ENCODE measurements at places on chromosomes 7 and 10.

DNA sequence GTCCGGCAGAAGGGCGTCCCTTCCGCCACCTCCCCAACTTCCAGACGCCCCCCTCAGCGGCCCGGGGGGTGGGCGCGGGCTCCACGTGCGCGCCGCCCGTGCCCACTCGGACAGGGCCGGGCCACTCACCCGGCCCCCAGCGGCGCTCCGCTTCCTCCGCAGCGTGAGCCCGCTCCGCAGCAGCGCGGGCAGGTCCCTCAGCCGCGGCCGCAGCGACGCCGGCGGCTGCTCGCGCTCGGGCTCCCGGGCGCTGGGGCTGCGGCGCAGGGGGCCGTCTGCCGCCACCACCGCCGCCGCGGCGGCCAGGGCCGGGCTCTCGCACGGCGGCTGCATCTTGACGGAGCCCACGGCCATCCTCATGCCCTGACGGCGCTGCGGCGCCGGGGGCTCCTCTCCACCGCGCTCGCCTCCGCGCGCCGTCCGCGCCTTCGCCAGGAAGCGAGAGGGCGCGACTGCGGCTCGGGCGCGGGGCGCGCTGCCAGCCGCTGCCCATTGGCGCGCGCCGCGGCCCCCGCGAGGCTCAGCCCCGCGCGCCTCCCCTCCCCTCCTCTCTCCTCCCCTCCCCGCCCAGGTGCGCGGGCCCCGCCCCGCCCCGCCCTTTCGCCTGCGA, at the start of gene RAPGEF5:
Gene RAPGEF5, minus strand, starts transcription at position 454 of the 610 bp plus-strand sequence. Its CDS starts 94 bp downstream, at position 360.
- no peak for DNase-seq

- DNase-seq = peak; percentile 79
These were observed 3.0 kb downstream of the IKZF1 start for GRCh38 chr7:50307368-50308032.

GRCh38 chr7:66779669-66780409, 39.3 kb downstream of the RABGEF1 start:
- DNase-seq = no peak

GRCh38 chr10:33664070-33664469, 329.6 kb upstream of the NRP1 start:
- no peak for DNase-seq

GRCh38 chr7:139046143-139046542, 10.3 kb upstream of the ZC3HAV1L start:
- DNase-seq = no peak

- peak; percentile 47 for DNase-seq
These were observed 128.7 kb downstream of the ELAPOR2 start for GRCh38 chr7:86930554-86931307.

DNA sequence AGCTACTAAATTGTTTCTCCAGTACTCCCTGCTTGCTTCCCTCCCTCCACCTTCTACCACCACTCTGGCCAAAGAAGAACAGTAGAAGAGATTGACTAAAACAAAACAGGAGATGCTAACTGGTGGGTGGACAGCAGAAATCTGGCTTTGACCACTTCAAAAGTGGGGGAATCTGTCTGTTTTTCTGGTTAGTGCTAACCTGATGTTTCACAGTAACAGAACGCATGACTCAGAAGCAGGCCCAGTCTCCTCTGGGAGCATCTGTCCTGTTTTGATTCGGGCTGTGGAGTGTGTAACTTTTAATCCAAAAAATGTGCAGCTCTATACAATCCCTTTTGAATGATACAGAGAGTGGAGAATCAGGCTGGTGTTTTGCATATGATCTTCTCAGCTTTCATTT, 32.7 kb upstream of the ZNF438 start:
- DNase-seq = no peak

GRCh38 chr10:76408646-76409045, 977.2 kb downstream of the LRMDA start:
- DNase-seq = no peak

DNA sequence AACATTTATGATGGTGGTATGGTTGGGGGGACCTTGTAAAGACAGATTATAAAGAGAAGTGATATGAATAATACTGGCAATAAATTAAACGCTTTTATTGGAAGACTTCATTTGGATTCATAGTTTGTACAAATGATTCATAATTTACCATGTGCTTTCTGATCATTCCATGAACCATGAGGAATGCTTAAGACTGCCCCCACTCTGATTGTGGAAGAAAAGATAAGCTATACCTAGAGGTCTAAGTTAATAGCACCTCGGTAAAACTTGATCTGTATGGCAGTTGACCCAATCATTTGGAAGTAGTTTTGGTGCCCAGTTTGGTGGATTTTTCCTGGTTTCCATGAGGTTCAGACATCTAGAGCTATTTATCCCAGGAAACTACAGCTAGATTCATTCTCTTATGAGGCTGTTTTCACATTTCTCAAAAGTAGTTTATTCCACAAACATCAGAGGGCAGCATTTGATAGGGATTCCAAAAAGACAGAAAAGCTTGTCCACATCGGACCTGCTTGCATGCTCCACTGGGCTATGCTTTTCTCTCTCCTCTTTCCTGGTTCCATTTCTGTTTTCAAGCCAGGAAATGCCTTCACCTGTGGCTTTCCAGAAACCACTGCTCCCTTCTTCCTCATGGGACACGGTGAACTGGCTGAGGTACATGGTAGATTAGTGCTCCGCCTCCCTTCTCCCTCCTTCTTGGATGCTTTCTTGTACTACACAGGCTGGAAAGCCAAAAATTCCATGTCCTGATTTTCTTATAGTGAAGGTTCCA, 29.2 kb downstream of the TFAM start:
- peak; percentile 66 for DNase-seq
